Stimulated activated naive B cell treated with anti-CD40 and anti-IgM and Interleukin-4, amounts not matched to agents 10 μg/mL and 1 μg/mL and 100 μg/mL, for 72 hours (primary cell): ENCODE measurements at places on chromosomes 7 and 10.

- no peak for DNase-seq
Observed at GRCh38 chr7:155261031-155261985, 36.4 kb upstream of the INSIG1 start.

GRCh38 chr10:24617771-24618396, 105.8 kb downstream of the ARHGAP21 start:
- no peak for DNase-seq

DNA sequence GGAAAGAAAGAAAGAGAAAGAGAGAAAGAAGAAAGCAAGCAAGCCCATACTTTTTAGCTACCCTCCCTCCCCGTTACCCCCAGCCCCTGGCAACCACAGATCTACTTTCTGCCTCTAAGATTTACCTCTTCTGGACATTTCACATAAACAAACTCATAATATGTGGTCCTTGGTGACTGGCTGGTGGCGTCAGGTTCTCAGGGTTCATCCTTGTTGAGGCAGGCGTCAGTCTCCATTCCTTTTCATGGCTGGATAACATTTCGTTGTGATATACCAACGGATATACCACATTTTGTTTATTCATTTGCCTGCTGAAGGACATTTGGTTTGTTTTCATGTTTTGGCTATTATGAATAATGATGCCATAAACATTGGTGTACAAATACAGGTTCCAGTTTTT, 30.5 kb downstream of the CDH23 start:
- DNase-seq = no peak

DNA sequence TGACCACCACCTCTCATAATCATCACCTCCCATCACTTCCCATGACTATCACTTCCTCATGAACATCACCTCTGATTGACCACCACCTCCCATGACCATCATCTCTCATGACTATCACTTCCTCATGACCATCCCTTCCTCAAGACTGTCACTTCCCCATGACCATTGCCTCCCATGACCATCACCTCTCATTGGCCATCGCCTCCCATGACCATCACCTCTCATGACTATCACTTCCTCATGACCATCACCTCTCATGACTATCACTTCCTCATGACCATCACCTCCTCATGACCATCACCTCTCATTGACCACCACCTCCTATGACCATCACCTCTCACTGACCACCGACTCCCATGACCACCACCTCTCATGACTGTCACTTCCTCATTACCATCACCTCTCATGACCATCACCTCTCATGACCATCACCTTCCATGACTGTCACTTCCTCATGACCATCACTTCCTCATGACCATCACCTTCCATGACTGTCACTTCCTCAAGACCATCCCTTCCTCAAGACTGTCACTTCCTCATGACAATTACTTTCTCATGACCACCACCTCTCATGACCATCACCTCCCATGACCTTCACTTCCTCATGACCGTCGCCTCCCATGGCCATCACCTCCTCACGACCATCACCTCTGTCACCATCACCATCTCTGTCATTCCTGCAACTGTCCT, 51.6 kb downstream of the PDGFA start:
- no peak for DNase-seq

DNA sequence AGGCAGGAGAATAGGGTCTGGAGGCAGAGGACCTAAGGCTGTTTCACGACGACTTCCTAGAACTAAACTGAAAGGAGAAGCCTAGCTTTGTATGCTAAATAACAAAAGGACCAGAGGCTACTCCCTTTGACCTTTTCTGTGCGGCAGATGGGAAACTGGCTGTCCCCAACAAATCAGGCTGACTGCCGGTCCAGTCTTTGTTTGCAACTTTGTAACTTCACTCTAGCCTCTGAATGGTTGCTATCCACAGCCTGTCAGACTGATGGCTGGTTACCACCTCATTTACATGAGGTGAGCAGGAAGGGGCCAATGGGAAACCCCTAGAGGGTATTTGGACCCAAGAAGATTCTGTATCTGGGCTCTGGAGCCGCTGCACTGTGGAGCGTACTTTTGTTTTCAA, 132.6 kb upstream of the SHH start:
- DNase-seq = no peak

DNA sequence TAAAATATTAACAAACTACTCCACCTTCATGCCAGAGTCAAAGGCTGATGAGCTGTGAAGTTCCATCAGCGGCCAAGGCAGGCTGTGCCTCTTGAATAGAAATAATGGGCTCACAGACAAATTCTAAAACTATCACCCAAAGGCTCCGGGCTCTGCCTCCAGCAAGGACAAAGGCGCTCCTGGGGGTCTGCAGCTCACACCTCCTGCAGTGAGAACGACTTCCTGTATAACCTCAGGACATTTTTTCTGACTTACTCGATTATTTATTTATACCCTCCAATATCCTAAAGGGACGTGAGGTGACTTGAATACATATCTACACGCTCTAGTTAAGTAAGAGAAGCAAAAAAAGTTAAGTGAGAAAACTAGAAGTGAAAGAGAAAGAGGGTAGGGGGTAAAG, 500.7 kb downstream of the CCSER2 start:
- no peak for DNase-seq

GRCh38 chr10:3906511-3907111, 121.6 kb upstream of the KLF6 start:
- no peak for DNase-seq

DNA sequence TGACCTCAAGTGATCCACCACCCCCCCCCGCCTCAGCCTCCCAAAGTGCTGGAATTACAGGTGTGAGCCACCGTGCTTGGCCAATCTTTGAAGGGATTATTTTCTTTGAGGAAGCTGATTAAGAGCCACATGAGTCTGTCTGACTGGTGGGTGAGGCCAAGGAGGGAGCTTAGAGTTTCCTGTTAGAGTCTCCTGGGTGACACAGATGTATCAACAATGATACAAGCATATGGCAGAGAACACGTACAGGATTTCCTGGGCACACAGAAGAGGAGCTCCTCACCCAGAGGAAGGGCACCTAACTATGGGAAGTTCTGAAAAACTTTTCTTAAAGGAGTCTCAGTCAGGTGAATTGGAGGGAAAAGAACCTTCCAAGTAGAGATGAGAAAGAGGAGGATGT, 69.4 kb downstream of the GOLGA7B start:
- no peak for DNase-seq

- DNase-seq = no peak
Observed at GRCh38 chr7:108010377-108010776, 7.4 kb upstream of the LAMB1 start.

DNA sequence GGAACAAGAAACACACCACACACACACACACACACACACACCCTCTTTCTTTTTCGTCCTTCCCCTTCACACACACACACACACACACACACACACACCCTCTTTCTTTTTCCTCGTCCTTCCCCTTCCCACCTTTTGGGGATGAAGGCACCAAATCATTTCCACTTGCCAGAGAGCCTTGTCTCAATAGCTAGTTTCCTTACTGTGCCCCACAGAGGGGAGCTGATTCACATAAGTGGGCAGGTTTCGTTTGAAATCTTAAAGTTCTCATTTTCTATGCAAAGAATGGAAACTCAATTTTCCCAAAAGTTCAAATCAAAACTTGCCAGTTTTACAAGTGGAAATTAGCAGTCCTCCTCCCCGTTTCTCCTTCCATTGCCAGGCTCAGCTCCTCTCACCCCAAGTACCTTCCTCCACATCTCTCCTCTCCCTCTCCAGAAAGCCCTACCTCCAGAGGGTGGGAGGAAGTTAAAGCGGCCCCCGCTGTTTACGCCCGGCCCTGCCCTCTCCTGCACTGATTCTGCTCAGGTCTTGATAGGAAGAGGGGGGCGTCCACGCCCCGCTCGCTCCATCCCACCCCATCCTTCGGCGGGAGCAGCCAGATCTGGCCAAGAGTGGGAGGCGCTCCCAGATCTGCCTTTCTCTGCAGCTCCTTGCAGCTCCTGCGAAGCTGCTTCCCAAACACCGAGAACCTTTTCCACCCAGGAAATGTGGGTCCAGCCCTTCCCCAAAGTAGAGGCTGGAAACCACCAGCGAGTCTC, 1.3 kb downstream of the CTTNBP2 start:
- no peak for DNase-seq

DNA sequence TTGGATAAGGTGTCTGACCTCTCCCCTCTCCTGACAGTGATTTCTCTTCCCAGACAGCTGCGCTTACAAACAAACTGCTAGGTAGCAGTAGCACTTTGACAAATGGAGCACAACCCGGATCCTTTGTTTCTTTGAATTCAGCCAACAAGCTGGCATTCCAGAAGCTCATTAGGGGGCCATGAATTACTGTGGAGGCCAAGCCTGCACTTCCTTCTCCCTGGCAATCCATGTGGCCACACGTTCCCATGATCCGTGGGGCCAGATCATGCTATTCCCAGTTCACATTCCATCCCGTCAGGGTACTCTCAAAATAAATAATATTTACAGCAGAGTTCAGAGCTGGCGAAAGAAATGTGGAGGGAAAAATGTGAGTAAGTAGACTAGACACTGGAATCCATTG, 172.4 kb downstream of the PRPF18 start:
- no peak for DNase-seq

DNA sequence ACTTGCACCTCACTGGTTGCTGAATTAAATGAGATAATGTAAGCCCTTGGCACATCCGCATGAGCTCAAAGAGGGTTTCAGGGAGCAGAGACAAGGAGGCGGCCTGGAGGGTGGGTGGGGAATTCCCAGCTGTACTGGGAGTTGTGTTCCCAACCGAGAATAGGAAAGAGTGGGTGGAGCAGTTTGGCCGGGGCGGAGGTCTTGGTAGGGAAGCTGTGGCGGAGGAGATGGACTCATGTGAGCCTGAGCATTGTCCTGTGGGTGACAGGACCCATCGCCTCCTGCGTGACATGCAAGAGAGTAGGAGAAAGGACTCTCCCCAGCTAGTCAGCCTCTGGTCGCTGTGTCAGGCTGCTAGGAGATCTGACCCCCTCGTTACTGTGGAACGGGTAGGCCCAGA, 41.0 kb upstream of the SAMD8 start:
- DNase-seq = no peak

GRCh38 chr10:45451407-45451806, 77.4 kb downstream of the ALOX5 start:
- DNase-seq = no peak

GRCh38 chr10:51867956-51868355, 168.6 kb upstream of the CSTF2T start:
- no peak for DNase-seq

GRCh38 chr7:124449896-124450295, 315.7 kb downstream of the GPR37 start:
- no peak for DNase-seq

DNA sequence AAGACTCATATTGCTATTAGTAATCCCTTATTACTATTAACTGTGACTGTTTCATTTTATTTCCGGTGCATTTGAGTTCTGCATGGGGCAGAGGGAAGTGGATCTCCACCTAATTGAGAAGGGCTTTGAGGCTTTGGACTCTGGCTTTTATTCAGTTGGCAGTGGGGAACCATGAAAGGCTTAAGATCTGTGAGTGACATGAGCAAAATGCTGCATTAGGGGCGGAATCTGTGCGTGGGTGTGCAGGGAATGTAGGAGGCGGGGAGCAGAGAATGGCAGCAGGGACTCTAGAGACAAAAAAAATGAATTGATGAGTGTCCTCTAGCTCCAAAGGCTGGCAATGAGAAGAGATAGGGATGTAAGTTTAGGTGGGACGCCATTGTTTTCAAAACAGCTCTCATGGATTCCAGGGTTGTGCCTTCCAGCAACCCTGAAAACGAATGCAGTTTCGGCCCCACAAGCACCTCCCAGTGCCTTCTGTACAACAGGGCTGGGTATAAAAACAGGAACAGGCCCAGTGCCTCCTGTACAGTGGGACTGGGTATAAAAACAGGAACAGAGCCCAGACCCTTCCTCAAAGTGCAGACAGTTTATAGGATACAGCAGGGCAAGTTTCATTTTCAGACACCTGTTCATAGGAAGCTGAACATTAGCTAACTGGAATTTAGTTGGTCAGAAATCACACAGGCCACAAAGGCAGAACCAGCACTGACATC, 663.3 kb upstream of the FOXK1 start:
- DNase-seq = no peak

DNA sequence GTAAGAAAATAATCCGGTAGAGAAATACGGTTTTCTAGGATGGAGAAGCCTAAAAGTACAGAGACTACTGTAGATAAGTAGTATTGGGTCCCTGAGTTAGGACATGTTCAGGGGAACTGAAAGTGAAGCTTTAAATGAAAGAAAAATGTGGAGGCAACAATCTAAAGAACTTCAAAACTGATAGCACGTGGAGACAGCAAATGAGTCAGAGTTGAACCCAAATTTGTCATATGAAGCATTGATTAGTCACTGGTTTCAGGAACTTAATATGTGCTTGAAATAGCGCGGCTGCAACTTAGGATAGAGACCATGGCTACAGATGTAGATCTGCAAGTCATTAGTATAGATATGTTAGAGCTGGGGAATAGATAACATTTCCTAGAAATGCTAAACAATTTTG, 1138.6 kb upstream of the SORCS1 start:
- no peak for DNase-seq

- no peak for DNase-seq
Observed at GRCh38 chr7:45203459-45203858, 45.9 kb downstream of the RAMP3 start.

GRCh38 chr10:25026463-25026862, 10.1 kb downstream of the THNSL1 start:
- no peak for DNase-seq
